Spinal cord (tissue), 10 donors: ENCODE measurements at places on chromosomes 1 and 21. TPM values are rescaled to one million over a fixed set of nuclear protein-coding genes. Genes with fewer than 3 reads are reported as not detected.

The TSPAN1 gene
- total RNA-seq = 0.28 TPM

DNA sequence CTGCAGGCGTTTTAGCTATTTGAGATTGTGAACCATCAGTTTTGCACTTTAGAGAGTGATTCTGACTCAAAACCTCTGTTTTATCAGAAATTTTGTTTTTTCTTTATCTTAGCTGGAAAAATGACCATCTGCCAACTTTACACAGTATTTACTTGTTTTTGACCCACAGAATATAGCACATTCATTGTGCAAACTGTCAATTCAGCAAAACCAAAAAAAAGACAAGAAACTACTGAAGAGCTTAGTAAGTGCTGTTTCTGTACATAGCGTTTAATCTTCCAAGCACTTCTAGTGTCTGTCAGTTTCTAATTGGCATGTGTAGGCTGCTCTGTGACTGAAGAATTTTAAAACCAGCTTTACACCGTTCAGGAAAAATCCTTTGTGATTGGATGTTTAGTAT is 76.0 kb upstream of the VANGL1 start:
- no peaks in the 10 kb centered on the region for H3K4me1 ChIP-seq
- no peaks in the 10 kb centered on the region for H3K36me3 ChIP-seq
- no peak for DNase-seq
- H3K27me3 ChIP-seq = no peaks in the 10 kb centered on the region

DNA sequence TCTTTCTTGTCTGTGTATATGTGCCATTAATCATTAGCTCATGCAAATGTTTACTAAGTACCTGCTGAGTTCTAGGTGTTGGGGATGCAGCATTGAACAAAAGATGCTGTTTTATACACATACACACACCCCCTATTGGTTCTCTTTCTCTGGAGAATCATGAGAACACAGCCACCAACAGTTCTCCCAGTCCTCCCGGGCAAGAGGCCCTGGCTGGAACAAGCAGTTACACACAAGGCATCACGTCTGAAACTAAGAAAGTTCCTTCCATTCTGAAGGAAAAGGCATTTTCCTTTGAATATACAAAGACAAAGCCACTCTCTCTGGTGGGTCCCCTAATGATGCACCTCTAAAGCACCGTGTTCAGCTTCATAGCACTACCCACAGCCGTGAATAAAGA is 10.8 kb downstream of the CASP9 start:
- peaks cover 21% of the 10 kb centered on the region for H3K36me3 ChIP-seq
- H3K27me3 ChIP-seq = no peaks in the 10 kb centered on the region
- DNase-seq = no peak
- no peak overlapping the region for H3K4me3 ChIP-seq
- no peaks in the 10 kb centered on the region for H3K4me1 ChIP-seq

GRCh38 chr1:14726606-14727005 is 128.1 kb downstream of the KAZN start:
- no peak overlapping the region for H3K4me3 ChIP-seq
- no peaks in the 10 kb centered on the region for H3K27me3 ChIP-seq

DNA sequence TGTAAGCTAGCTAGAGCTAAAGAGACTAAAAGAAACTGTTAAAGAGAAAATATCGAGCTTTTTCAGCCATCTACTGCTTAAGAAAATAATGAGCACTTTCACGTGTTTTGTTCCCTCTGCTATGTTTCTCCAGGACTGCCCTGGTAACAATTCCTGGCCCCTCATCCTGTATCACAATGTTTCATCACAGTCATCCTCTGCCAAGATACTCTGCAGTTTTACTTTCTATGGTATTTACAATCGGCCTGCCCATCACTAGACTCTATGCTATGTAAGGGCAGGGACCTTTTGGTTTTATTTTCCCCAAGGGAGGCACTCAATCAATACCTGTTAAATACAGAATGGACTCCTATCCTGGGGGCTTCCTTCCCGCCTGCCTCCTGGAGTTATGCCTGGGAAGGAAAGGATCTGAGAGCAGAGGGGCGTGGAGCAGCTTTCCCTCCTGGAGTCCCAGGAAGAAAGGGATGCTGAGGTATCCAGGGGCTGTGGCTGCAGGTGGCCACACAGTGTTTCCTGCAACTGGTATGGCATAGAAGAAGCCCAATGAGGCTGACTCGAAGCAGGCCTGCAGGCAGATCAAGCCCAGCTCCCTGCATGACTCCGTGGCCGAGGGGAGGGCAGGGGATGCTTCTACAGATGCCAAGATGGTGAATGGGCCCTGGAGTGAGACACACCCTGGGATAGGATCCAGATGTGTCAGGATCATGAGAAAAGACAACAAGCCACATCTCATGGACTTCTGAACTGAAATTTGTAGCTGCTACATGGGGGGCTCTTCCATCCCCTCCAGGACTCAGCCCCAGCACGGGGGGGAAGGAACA is 52.9 kb downstream of the MATN1 start:
- H3K4me1 ChIP-seq = peaks cover 13% of the 10 kb centered on the region
- H3K4me3 ChIP-seq = no peak overlapping the region
- H3K36me3 ChIP-seq = no peaks in the 10 kb centered on the region
- no peak for DNase-seq
- H3K27me3 ChIP-seq = no peaks in the 10 kb centered on the region

DNA sequence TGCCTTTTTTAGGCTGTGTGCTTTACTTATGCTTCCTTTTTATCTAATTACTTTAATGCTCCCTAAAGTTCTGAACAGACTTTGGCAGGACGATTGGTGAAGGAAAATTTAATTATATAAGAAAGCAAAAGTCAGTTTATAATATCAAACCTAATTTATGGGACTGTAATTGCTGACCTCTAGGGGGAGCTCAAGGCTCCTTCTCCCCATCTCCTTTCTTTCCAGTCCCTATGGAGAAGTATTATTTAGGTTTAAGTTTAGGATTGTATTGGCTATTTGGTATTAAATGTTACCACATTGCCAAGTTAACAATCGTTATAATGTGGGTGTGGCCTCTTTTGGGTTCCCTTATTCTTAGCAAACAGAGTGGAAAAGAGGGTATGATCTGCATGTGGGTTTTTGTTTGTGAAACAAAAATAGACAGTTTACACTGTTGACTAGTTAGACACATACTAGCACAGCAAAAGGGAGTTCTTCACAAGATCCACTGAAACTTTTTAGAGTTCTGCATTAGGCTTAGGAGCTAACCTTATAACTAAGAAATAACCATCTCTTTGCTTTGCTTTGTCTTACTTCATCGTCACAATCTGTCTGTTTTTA is 48.2 kb upstream of the TNFSF4 start:
- H3K27ac ChIP-seq = no peak overlapping the region
- no peaks in the 10 kb centered on the region for H3K27me3 ChIP-seq
- H3K36me3 ChIP-seq = no peaks in the 10 kb centered on the region
- H3K4me1 ChIP-seq = no peaks in the 10 kb centered on the region
- no peak overlapping the region for H3K4me3 ChIP-seq
